ENCODE measurements at places on chromosomes 3 and 15.

GRCh38 chr3:194675081-194675640 is 3.2 kb upstream of the LSG1 start:
- DNase-seq = no peak

- no peak for DNase-seq
Observed at GRCh38 chr3:171444001-171444690, 16.1 kb downstream of the TNIK start.

- no peak for DNase-seq
Observed at GRCh38 chr15:100703671-100704070, 101.3 kb downstream of the ASB7 start.

GRCh38 chr15:82298520-82298919 is 35.9 kb downstream of the SAXO2 start:
- peak; percentile 40 for DNase-seq

DNA sequence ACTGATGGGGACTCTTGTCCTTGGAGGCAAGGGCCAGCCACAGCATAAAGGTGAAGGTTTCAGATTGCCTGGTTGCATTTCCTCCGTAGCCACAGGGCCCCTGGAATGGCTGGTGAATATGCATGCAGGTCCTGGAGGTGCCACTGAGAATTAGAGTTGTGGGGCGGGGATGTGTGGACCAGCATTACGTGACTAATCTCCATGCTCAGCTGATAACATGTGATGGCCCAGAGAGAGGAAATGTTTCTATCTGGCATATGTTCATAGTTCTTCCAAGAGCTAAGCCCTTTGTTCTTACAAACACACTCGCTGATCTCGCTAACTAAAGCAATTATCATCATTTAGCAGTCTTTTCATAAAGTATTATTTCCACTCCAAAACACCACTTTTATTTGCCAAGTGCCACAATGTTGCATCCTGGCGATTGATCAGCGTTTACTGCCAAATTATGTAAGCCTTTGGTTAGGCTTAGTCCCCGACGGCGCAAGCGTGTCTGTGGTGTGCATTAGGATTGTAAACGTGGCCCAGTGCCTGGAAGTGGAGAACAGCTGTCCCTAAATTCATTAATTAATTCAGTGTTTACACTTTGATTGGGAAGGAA is 55.9 kb downstream of the CGNL1 start:
- DNase-seq = no peak

GRCh38 chr3:47910777-47911440 is 105.3 kb downstream of the MAP4 start:
- DNase-seq = no peak

DNA sequence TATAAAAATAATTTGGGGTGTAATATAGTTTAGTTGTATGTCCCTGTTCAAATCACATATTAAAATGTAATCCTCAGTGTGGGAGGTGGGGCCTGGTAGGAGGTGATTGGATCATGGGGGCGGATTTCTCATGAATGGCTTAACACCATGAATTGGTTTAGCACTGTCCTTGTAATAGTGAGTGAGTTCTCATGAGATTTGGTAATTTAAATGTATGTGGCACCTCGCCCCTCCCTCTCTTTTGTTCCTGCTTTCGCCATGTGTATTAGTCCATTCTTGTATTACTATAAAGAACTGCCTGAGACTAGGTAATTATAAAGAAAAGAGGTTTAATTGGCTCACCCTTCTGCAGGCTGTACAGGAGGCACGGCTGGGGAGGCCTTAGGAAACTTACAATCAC is 83.9 kb downstream of the ANXA2 start:
- no peak for DNase-seq

DNA sequence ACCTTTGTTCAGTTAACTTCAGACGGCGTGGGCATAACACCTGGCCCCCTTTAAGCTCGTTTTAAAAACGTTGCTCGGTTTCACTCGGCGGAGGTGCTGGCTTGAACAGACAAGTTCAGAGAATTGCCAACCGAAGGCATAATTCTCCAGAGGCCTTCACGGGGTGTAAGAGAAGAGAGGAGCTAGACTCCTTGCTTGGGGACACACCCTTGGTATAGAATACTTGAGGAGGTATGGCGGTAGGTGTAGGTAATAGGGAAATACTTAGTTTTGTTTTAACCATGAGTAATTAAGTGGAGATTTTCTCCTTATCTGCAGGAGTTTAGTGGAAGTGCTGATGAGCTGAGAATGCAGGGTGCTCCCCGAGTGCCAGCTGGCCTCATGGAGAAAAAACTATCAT is 921 bp downstream of the FBXL2 start:
- DNase-seq = no peak

DNA sequence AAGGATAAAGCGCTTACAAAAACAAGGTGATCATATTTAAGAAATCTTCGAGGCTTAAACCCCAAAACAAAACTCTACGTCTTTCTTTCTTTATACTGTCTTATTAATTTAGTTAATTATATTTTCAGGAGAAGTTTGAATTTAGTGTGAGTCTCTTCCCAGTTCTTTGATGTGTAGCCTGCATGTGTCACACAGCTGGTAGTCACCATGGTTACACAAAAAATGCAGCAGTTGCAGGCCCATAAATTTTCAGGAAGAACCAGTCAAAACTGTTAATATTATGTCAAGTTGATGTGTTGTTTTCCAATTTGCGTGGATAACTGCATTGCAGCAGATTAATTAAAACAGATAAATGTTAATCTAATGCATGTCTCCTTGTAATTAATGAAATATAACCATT is 10.4 kb downstream of the CLSTN2 start:
- DNase-seq = no peak

DNA sequence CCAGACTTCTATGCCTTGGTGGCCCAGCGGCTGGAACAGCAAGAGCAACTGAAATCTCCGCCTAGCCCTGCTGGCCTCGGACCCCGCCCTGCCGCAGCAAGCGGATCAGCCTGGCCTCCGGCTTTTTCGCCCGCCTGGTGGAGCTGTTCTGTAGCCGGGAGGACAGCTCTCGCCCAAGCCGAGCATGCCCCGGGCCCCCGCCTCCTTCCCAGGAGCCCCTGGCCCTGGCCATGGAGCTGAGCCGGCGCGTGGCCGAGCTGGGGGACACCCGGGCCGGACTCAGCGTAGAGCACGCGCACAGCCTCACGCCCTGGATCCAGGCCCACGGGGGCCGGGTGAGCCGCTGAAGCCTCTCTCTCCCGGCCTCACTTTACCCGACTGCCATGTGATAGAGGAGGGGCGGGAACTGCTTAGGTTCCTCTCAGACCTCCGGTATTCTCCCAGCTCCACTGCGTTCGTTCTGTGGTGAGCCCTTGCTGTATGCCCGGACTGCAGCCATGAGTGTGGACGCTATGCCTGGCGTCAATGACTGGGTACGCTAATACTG is 24.1 kb upstream of the MRPL3 start:
- DNase-seq = no peak

GRCh38 chr3:194973366-194974000 is 287.8 kb downstream of the FAM43A start:
- DNase-seq = no peak

DNA sequence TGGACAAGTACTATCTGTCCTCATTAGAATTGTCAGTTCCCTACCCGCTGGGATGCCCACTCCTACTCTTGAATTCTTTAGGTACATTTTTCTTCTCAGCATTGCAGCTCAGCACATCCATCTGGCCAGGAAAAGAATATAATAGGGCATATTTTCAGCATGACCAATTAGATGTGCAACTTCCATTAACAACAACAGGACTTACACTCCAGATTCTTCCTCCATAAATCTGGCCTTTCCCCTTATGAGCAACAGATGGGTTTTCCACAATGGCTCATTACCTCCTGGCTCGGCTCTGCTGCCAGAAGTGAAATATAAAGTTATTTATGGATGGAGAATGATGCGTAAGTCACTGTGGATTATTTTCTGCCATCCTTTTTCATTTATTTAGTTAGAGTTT is 443.8 kb upstream of the TGFBR2 start:
- DNase-seq = no peak

DNA sequence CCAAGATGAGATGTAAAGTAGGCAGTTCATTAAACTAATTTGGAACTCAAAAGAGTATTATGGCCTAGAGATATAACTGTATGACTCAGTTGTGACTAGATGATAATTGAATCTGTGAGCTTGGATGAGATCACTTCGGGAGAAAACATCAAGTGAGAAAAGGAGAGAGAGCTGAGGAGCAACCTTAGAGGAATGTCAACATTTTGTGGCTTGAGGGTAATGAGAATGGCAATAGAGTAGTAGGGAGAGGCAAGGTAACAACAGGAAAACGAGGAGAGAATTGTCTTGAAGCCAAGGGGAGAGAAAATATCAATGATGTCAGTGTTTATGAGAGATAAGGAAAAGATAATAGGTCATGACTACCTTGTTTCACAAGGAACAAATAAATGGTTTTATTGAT is 580.2 kb downstream of the NLGN1 start:
- DNase-seq = no peak

DNA sequence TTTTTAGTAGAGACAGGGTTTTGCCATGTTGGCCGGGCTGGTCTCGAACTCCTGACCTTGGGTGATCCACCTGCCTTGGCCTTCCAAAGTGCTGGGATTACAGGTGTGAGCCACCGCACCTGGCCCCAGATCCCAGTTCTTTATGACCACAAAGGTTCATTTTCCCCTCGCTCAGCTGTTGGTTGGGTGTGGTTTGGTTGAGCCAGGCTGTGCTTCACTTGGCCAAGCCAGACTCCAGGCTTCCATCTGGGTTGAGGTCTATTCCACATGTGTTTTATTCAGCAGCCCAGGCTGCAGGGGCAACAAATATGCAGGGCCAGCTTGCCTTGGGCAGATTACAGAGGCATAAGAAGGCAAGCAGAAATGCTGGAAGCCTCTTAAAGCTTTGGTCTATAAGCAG is 13.7 kb downstream of the CGNL1 start:
- DNase-seq = no peak

GRCh38 chr3:100537646-100538338 is 45.4 kb downstream of the TMEM45A start:
- no peak for DNase-seq

- no peak for DNase-seq
Observed at GRCh38 chr3:179697736-179698332, 45.0 kb downstream of the USP13 start.

- no peak for DNase-seq
Observed at GRCh38 chr15:79088426-79089205, 2.0 kb downstream of the RASGRF1 start.

GRCh38 chr3:87694678-87695077 is 364.1 kb downstream of the CGGBP1 start:
- DNase-seq = no peak

DNA sequence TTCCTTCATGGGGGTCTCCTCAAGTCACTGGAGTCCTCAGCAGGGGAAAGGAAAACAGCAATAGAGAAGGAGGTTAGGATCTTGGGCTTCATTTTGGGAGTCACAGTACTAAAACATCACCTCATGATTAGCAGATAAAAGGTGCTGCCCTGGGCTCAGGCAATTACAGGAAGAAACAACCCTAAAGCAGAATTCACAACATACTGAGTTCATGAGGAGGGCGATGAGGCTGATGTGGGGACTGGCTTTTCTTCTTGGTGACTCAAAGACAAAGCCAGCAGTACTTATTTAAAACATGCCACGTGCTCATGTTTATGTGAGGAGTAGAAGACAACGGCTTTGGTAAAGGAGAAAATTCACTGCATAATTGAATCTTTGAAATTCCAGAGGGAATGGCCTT is 822.3 kb upstream of the CFAP20DC start:
- no peak for DNase-seq

GRCh38 chr15:55277116-55277564 is 12.5 kb downstream of the RAB27A start:
- no peak for DNase-seq

DNA sequence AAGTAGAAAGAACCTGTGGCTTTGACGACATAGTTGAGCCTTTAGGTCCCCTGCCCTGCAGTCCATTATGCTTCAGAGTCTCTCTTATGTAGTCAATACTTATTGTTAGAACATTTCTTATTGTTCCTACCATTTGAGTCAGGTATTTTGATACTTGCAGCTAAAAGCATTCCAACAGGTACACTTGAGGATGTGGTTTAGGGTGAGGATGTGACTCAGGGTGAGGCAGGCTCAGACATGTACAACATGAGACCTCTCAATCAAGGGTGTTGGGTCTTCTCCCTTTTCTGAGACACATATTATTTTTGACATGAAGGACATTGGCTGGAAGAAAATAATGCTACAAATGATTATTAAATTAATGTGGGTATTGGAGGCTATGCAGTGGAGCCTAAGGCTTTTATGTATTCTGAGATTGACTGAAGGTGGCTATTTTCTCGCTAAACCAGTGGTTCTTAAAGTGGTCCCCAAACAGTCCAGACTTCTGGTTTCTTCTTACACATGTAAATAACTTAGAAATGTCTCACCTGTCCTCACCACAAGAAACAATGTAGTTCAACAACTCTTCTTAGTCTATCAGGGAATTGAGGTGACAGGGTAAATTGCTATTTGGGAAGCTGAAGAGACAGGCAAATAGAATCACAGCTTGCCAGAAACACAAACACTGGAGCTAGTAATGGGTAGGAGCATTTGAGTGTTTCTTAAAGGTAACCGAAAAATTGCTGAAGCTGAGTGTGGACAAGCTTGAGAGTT is 135.5 kb upstream of the ZPLD1 start:
- no peak for DNase-seq

DNA sequence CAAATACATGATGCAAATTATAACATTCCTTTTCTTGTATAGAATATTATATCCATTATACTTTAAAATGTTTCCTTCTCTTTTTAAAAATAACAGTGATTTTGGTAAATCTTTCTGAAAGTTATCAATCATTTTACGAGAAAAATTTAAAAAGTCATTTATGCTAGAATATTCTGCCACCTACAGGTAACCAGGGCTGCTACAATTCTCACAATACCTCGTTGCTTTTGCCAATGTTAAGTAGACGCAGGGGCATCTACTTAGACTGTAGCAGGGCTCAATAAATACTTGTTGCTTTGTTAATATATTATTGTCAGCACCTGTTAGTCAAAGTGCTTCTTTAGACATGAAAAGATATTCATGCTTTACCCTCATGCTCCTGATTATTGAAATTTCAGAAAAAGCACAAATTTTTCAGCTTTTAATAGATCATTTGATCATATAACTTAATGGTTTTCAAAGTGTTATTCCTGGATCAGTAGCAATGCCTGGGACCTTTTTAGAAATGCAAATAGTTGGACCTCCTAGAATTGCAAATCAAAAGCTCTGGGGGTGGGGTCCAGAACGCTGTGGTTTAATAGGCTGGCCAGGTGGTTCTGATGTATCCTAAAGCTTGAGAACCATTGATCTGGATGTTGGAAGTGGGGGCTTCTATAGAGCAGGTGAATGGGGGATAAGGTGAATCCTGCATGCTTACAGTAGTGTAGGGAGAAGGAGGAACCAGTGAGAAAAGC is 223.6 kb upstream of the PDZRN3 start:
- no peak for DNase-seq

DNA sequence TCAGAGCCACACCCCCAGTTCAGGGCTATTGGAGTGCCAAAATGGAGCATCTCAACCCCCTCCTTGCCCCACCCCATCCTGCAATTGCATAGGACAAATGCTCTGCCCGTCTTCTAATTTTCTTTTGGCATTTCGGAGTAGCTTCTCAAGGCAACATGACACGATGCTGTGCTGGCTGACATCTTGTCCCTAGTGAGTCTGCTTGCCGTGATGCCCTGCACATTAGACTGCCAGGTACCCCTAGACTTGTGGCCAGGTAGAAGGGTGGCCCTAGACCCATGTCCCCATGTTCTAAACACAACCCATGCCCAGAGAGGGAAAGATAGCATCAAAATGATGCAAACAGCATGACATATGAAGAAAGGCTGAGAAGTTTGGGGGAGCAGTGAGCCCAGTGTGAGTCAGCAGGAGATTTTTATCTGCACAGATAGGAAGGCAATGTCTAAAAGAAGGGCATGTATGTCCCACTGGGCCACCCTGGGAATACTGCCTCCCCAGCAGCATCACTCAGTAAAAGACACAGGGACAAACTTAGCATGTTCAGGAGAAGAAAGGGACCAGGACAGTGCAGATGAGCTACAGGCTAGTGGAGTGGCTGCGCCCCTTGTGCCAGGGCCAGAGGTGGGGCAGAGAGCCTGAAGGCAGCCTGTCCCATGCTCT is 36.8 kb downstream of the CA12 start:
- DNase-seq = no peak

Data from activated T-cell treated with anti-CD3 and anti-CD28 coated beads for 1 hour (primary cell).